ENCODE measurements at places on chromosomes 1 and 21.

DNA sequence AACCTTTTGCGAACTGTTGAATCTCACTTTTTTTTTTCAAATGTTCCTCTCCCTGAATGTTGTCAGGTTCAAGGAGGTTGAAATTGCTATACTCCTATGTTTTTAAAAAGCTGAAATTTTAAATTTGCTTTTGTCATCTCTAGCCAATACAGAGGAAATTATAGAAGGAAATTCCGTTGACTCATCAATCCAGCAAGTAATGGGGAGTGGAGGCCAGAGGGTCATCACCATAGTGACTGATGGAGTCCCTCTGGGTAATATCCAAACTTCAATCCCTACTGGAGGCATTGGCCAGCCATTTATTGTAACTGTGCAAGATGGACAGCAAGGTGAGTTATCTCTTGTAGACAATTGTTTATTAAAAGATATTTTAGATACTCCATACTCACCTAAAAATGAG is 36.3 kb downstream of the GABPB2 start:
- no peak for DNase-seq

GRCh38 chr1:109083923-109084322 is 6.6 kb upstream of the TMEM167B start:
- DNase-seq = no peak

- no peak for DNase-seq
Observed at GRCh38 chr1:109759513-109760334, 4.0 kb downstream of the EPS8L3 start.

GRCh38 chr21:42056996-42057689 is 14.0 kb upstream of the UMODL1 start:
- peak; percentile 28 for DNase-seq

- DNase-seq = no peak
Observed at GRCh38 chr1:43619996-43620920, 29.7 kb upstream of the KDM4A start.

DNA sequence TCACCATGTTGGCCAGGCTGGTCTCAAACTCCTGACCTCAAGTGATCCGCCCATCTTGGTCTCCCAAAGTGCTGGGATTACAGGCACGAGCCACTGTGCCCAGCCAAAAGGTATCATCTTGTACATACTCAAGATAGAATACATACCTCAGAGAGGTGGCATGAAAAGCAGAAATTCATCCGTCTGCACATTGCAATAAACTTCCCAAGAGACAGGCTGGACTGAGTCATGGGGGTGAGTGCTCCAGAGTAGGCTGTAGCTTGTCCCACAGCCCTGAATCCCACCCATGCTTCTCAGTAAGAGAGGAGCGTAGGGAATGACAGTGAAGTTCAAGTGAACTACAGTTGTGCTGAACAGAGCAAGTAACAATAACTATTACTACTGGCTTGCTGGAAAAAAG is 19.7 kb downstream of the TOR3A start:
- DNase-seq = no peak

GRCh38 chr1:165409657-165410358 is 35.1 kb downstream of the RXRG start:
- DNase-seq = no peak

DNA sequence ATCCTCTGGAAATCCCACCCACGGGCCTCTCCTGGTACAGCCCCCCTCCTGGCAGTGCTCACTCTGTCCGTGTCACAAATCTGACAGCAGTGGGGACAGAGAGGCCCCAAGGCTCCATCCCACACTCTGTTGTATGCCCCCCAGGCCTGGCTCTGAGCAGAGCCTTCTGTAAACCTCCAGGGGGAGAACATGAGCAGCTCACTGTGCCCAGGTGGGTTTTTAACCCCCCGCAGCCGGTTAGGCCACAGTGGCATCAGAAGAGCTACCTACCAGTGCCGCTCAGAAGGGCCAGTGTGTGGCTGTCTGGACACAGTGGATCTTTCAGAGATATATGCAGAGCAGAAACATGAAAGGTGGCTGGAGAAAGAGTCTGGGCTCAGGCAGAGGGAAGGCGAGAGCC is 12.0 kb upstream of the GPR153 start:
- DNase-seq = no peak

- peak; percentile 75 for DNase-seq
Observed at GRCh38 chr1:112524251-112524650, 15.5 kb downstream of the WNT2B start.

- DNase-seq = no peak
Observed at GRCh38 chr1:207873055-207873890, 37.7 kb downstream of the CD34 start.

GRCh38 chr1:33979341-33979740 is 115.5 kb downstream of the HMGB4 start:
- DNase-seq = no peak

DNA sequence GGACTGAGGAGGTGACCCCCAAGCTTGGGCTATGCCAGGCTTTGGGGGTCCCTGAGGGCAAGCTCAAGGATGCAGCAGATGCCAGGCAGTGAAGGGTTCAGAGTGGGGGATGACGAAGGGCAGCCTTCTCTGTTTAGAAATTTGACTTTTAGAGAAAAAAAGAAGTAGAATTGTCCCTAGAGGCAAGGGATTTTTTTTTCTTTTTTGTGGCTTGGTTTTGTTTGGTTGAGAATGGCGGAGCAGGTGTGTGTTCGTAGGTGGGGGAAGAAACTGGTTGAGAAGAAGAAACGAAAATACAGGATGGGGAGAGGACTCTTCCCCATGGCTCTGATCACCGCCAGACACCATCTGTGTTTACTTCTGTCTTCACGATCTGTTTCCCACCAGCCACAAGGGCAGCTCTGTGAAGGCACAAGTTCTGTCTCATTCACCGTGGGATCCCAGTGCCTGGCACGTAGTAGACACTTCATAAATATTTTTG is 8.2 kb downstream of the PLA2G5 start:
- no peak for DNase-seq

GRCh38 chr1:12622506-12622905 is 4.5 kb upstream of the DHRS3 start:
- DNase-seq = no peak

GRCh38 chr1:56837244-56837939 is 17.2 kb upstream of the C8A start:
- no peak for DNase-seq

DNA sequence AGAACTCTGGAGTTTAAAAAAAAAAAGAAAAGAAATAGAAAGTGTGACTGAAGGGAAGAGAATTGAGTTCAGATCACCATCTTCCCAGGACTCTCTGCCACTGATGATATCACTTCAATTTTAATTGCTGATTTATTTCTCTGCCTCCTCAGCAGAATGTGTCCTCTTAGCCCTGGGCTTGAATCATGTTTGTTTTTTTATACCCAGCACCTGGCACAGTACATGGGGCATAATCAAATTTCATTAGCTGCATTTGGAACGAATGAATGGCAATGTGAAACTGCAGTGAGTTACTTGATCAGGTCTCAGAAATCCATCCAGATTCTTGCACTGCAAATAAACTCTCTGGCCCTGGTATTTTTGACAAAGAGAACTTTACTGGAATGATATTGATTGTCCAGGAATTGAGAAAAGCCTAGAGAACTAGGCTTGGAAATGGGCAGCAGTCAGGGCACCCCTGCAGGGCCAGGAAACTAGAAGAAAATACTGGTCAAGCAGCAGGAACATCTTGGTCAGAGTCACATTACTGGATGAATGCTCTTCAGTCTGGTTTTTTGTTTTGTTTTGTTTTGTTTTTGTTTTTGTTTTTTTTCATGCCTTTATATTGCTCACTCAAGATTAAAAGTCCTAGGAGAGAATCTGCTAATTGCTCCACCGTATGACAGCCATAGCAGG is 103.8 kb upstream of the FAM78B start:
- DNase-seq = no peak

- DNase-seq = no peak
Observed at GRCh38 chr1:180779584-180779983, 133.1 kb upstream of the KIAA1614 start.

GRCh38 chr1:39230261-39231190 is 26.0 kb downstream of the MACF1 start:
- DNase-seq = peak; percentile 82

- DNase-seq = no peak
Observed at GRCh38 chr21:26374817-26375216, 198.3 kb downstream of the CYYR1 start.

DNA sequence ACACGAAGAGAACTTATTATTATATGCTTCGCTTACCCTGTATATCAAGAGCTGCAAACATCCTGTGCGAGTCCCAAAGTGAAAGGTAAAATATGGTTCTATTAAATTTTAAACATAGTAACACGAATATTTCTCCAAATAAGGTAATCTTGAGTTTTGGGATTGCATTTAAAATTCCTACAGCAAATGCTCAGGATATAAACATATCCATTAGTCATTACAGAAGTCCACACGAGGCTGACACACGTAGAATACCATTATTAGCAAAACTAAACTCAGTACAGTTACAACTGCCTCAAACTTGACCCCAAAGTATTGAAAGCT is 282 bp upstream of the LYPLAL1 start:
- no peak for DNase-seq
